ENCODE measurements at places on chromosomes 16 and 17. TPM values are rescaled to one million over a fixed set of nuclear protein-coding genes. Genes with fewer than 3 reads are reported as not detected.

GRCh38 chr17:42787266-42787665 is 6.9 kb downstream of the WNK4 start:
- no peak for DNase-seq

DNA sequence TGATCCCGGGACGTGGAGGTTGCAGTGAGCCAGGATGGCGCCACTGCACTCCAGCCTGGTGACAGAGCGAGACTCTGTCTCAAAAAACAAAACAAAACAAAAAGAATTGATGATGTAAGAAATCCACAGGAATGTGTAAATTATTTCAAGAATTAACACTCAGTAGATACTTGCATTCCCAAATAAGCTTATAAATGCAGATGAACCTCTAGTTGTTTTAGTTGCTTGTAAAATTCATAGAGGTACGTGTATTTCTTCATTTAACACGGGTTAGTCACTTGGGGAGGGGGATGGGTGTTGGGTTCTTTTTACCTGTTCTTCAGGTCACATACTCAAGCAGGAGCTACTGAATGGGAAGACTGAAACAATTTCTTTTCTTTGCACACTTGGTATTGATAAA is 55.7 kb upstream of the FBXO47 start:
- no peak for DNase-seq

- no peak for DNase-seq
Observed at GRCh38 chr16:31009894-31010584, 399 bp downstream of the STX1B start.

Gene HLF
- 1.3 TPM for total RNA-seq

GRCh38 chr16:3846595-3847091 is 33.9 kb downstream of the CREBBP start:
- DNase-seq, result no peak

Gene GALR2
- total RNA-seq, result 2.3 TPM

DNA sequence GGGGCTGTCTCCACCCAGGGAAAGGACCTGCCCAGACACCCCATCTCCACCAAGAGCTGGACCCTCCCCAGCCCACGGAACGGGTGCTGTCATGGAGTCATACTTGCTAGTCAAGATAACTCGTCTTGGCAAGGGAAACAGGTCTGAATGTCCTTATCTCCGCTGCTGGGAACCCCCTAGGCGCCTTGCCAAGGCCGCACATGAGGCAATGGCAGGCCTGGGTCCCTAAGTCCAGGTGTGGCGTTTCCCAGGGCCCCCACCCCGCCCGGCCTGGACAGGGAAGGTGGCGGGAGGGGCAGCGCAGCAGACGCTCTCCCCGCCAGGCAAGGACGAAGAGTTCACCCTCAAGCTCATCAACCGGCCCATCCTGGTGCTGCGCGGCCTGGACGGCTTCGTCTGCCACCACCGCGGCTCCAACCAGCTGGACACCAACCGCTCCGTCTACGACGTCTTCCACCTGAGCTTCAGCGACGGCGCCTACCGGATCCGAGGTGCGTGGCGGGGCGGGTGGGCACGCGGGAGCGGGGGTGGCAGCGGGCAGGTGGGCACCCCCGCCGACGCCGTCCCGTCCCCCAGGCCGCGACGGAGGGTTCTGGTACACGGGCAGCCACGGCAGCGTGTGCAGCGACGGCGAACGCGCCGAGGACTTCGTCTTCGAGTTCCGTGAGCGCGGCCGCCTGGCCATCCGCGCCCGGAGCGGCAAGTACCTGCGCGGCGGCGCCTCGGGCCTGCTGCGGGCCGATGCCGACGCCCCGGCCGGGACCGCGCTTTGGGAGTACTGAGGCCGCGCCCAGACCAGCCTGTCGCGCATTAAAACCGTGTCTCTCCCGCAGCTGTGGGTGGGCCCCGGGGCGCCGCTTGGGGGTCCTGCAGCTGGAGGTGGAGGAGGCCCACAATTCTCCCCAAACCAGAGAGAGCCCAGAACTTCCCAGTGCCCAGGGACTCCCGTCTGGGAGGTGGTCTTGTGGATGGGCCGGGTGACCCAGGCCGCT is 8.4 kb downstream of the FSCN2 start:
- DNase-seq, result no peak

Gene DCTN5
- total RNA-seq, result 98.3 TPM

DNA sequence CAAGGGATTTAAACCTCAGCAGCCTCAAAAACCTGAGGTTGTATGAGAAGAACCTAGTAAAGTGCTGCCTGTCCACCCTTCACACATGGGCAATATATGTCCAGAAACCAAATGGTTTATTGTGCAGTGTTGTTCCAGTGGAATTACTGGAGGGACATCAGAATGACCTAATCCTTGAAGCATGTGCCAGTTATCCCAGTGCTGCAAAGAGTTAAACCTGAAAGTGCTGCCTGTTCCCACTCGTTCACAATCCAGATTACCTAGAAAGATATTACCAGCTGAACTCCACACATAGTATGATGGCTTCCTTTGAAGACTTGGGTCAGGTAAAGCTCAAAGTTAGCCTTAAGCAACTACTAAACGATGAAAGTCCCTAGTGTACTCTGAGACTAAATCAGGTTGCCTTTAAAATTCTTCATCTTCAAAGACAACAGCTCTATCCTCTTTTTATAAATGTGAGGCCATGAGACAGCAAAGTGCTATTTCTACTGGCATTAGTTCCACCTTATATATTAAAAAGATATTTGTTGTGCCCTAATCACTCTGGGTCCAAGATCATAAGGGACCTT is 133.1 kb downstream of the SNX11 start:
- no peak for DNase-seq

DNA sequence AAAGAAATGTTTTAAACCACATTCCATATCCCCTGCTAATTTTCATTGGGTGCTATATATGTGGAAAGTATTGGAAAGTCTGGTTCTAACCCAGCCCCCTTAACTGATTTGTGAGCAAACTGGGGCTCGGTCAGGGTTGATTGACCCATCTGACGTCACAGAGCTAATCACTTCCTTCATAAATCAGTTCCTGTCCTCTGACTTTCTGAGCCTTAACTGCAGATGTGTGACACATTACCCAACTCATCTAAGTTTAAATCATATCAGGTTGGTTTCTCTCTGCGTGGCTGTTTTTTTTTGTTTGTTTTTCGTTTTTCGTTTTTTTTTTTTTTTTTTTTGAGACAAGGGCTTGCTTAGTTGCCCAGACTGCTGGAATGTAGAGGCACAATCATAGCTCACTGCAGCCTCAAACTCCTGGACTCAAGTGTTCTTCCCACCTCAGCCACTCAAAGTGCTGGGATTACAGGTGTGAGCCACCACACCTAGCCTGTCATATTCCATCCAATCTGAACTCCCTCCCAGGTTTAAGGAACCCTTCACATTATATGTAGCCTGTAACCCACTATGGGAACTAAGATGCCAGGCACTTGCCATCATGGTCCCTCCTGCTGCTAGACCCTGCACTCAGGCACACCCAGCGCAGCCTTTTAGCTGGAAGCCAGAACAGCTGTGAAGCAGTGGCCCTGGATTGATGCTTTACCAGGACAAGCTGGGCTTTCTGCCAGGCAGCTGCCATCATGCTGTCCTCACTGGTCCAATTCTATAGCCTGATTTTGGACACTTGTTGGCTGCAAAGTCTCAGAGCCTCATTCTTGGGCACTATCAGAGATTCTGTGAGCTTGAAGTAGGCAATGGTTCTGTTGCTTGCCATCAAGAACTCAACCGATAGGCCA is 6.9 kb upstream of the BPTF start:
- no peak for DNase-seq

GRCh38 chr17:66950886-66951604 is 13.5 kb upstream of the CACNG4 start:
- no peak for DNase-seq

Gene HCRT
- total RNA-seq, result not detected

GRCh38 chr16:65875381-65876055 is 491.0 kb upstream of the CDH5 start:
- DNase-seq, result no peak

Gene CCDC200
- total RNA-seq, result 0.92 TPM

DNA sequence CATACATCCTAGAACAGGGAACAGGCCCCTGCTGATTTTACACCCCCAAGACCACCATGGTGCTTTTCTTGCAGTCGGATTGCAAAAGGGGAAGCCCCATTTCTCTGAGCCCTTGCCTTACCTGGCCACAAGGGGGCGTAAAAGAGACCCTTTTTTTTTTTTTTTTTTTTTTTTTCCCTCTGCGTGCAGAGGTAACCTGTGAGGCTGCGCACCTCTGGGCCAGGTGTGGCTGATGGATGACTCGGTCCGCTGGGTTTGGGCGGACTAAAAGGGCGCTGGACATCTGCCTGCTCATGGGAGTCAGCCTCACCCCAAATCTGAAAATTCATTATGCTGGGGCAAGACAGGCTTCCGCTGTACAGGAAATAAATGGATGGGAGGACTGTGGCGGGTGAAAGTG is 281.0 kb downstream of the CBLN1 start:
- no peak for DNase-seq

DNA sequence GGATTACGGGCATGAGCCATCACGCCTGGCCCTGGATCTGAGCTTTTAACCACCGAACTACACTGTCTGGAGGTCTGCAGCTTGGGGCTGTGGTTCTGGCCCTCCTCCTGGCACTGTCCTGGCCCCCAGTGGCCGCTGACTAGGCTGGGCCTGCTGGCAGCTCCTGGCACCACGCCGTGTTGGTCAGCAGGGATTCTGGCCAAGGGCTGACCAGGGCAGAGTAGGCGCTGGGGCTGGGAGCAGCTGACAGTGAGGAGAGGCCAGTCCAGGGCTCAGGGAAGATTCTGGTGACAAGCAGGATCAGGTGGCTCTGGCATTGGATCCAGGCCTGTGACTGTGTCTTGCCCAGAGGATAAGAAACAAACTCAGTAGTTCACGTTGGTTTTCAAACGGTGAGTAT is 14.6 kb downstream of the EEF2K start:
- DNase-seq, result no peak

DNA sequence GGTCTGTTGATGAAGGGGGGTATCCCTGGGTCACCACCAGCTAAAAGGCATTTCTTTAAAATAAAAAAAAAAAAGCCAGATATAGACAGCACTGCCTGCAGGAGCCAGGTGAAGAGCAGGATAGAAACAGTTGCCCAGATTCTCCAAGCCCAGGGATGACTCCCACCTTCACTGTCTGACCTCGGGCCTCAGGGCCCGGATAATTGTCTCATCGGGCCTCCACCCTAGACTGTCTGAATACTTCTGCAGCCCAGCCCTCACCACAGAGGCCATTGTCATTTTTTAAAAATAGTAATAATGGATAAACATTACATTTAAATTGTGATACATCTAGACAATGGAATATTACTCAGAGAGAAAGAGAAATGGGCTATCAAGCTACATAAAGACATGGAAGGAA is 92.8 kb upstream of the TNRC6C start:
- no peak for DNase-seq
